ENCODE measurements at places on chromosomes 5 and 9. TPM values are rescaled to one million over a fixed set of nuclear protein-coding genes. Genes with fewer than 3 reads are reported as not detected.
A peak's percentile ranks its signal among the peaks of the same experiment; 100 is the strongest.

Gene PCDHGB5
- total RNA-seq: 26.3 TPM

DNA sequence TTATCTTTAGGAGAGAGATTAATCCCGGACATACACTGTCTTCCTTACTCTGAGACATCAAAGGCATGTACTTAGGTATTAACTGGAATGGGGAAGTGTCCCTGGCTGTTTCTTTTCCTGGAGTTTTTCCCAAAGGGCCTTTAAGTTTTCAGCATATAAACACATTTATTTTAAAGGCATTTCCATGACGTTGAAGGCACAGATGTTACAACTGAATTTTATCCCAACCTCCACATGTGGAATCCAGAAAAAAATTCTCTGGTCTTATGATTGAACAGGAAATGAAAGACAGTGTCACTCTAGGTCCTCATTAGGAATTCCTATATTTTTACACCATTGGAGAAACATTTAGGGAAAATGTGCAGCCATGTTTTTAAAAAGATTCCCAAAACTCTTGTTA is 41.6 kb upstream of the SHOC1 start:
- no peak for DNase-seq

DNA sequence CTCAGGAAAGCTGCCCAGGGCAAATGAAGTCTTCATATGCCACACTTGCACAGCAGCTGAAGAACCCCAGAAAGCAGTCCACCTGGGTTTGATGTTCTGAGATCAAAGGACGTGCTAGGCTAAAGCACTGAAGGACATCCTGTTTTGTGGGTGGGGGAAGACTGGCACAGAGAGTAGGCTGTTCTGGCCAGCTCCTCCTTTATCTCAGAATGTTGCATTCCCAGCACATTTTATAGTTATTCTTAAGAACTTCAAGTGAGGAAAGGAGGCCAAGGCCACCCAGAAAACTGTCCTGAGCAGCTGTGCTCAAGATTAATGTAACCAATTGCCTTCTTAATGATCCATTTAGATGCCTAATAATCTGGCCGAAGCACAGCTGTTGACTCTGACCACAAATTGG is 10.9 kb downstream of the SHOC1 start:
- DNase-seq: no peak

Gene IFNW1
- total RNA-seq: not detected

Gene N4BP3
- 0.07 TPM for total RNA-seq

GRCh38 chr5:5882706-5883105 is 460.2 kb downstream of the ICE1 start:
- DNase-seq: no peak

Gene SEMA6A
- 7.4 TPM for total RNA-seq

DNA sequence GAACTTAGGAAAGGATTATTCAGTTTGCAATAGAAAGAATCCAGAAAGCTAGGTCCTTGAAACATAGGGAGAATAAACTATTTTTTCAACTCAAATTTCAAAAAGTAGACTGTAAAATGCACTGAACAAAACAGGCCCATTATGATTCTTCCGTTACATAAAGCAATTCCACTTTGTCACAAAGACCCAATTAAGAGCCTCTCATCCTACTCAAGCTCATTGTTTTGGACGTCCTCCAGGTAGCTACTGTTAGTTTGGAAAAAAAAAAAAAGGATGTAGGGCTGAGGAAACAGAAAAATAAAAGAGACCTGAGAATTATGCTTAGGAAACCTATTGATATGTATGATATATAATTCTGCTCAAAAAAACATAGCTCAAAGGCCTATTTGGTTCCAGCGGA is 74.0 kb downstream of the DIRAS2 start:
- DNase-seq: no peak

Gene ZDHHC11B
- 8.7 TPM for total RNA-seq

Gene HNRNPK
- 392 TPM for total RNA-seq

DNA sequence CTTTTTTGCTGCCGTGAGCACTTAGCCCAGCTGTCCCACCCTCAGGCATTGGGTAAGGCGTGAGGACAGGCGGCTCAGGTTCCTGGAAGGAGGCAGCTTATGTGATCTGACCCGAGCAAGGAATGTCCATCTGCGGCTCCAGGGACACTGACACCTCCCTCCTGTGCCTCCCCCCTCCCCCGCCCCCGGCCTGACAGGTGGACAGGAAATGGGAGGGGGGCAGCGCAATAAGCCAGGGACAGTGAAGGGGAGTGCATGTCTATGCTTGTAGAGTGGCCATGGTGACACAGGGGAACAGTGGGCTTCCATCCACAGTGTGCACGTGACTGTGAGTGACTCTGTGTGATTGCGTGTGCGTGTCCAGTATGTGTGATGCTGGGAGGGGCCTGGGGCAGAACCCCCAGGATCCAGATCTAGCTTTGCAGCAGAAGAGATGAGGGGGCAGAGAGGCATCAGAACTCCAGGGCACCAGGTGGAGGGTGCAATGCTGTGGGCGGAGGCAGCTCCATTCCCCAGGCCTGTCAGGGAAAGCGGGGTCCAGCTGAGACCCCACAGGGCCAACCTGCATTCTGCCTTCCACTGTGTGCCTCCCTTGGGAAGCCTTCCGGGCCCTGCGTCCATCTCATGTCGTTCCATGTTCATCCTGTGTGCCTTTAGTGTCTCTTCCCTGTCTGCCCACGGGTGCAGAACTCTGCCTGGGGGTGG is 30.5 kb downstream of the CNTFR start:
- no peak for DNase-seq

DNA sequence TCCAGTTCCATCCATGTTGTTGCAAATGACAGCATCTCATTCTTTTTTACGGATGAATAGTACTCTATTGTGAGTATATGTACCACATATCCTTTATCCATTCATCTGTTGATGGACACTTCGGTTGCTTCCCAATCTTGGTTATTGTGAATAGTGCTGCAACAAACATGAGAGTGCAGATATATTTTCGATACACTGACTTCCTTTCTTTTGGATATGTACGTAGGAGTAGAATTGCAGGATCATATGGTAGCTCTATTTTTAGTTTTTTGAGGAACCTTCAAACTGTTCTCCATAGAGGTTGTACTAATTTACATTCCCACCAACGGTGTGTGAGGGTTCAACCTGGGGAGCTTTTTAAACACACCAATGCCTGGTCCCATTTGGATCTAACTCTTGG is 22.3 kb downstream of the GALNT12 start:
- DNase-seq: no peak

DNA sequence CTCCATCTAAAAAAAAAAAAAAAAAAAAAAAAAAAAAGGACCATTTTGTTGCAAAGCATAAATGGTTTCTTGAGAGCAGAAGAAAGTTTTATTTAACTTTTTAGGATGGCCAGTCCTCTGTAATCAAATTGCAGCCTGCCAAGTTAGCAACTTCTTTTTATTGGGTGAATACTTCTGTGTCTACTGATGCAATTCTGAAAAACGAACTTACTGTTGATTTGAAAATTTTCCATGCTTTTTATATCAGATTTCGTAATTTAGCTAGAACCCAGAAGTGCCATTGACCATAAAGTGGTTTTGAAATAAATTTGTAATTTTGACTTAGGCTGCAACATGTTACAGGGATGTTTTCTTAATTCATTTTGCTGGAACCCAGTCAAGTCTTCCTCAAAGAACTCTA is 269.1 kb upstream of the ACTBL2 start:
- DNase-seq: no peak

DNA sequence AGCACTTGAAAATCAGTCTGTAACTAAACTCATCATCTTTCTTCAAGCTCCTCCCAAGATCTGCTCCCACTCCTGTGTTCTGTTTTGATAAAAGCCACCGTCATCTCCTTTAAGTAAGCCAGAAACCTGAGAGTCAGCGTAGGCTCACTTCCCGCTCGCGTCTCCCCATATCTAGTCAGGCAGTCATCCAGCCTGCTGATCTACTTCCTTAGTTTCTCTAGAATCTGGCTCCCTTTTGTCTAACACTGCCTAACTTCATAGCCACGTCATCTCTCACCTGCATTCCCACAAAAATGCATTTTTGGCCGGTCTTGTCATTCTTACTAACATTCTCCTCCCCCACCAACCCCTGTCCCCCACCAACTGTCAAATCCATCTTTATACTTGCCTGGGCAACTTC is 3.0 kb upstream of the TJP2 start:
- DNase-seq: no peak

GRCh38 chr9:103990311-103990710 is 103.8 kb upstream of the SMC2 start:
- no peak for DNase-seq

Gene SLC25A2
- 3.5 TPM for total RNA-seq

- no peak for DNase-seq
Observed at GRCh38 chr5:65061974-65062353, 293.2 kb downstream of the CWC27 start.

GRCh38 chr9:89010526-89011111 is 19.4 kb downstream of the S1PR3 start:
- DNase-seq: no peak

DNA sequence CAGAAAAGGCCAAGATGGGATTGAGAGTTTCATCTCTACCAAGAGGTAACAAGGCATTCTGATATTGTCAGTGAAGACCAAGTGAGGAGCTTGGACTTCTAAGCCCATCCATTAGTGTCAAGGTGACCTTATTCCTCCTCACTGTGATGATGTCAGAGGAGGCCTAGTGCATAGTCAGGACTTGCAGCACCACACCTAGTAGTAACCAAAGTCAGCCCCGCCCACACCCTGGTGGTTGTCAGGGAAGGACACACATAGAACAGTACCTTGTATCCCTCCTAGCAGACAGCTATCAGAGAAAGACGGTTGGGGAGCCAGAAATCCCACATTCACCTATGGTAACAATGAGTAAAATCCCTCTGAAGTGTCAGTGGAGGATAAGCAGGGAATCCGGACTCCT is 111.7 kb downstream of the AP3B1 start:
- DNase-seq: no peak

GRCh38 chr9:135992486-135993408 is 31.6 kb upstream of the UBAC1 start:
- peak; percentile 49 for DNase-seq

DNA sequence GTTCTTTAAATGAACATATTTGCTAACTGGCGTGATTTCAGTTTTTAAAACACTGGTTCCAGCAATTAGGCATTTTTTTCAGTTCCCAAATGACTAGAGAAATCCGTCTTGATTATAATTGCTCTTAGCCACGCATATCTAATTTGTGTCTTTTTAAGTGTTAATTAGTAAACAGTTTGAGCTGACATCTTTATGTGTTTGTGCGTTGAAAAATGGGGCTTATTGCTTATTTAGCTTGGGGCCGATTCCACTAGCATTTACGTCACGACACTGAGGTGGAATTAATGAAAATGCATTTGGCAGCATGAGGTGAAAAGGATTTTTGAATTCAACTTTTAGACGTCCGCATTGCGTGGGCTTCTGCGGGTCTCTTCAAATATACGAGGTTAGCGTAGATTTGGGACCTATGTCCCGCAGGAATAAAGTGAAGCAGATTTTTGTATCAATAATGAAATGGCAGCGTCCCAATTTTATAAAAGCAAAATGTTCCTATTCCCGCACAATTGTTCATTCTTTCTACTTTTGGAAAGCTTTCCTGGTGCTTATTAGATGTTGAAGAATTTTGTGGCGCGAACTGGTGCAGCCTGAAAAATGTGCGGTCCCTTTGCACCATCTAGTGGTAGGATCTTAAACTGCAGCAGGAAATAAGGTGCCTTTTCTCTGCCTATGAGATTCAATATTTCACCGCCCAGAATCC is 122.7 kb upstream of the LMX1B start:
- no peak for DNase-seq

GRCh38 chr5:72499090-72499489 is 8.1 kb downstream of the ZNF366 start:
- DNase-seq: no peak

GRCh38 chr9:69603656-69604055 is 68.5 kb downstream of the APBA1 start:
- no peak for DNase-seq
